Lower leg skin (tissue), 4 donors: ENCODE measurements at places on chromosomes 2 and 18. TPM values are rescaled to one million over a fixed set of nuclear protein-coding genes. Genes with fewer than 3 reads are reported as not detected.

ABHD1 gene
- total RNA-seq, result 0.57 TPM

LRATD1 gene
- 34.5 TPM for total RNA-seq

C1QL2 gene
- 0.22 TPM for total RNA-seq

CDH2 gene
- 0.13 TPM for total RNA-seq

OTOS gene
- total RNA-seq, result not detected

GPAT2 gene
- total RNA-seq, result 3.6 TPM

C2orf78 gene
- total RNA-seq, result not detected

GPR39 gene
- total RNA-seq, result 2.1 TPM

SCN2A gene
- 0.03 TPM for total RNA-seq

LINC00305 gene
- not detected for total RNA-seq

SLC9A4 gene
- 0.74 TPM for total RNA-seq

MOGAT1 gene
- total RNA-seq, result not detected

KCNF1 gene
- not detected for total RNA-seq

RFX8 gene
- not detected for total RNA-seq

TEKT4 gene
- total RNA-seq, result not detected

NYAP2 gene
- total RNA-seq, result not detected

STEAP3 gene
- total RNA-seq, result 19.6 TPM

EEF1B2 gene
- 500 TPM for total RNA-seq

NT5DC4 gene
- total RNA-seq, result not detected

KCNJ3 gene
- total RNA-seq, result 0.42 TPM

PTPN4 gene
- 49.5 TPM for total RNA-seq

ERFE gene
- not detected for total RNA-seq

FBXO41 gene
- 4.1 TPM for total RNA-seq
